ENCODE measurements at places on chromosomes 2 and 18.

GRCh38 chr2:10522726-10523405 lies 74.7 kb upstream of the ODC1 start:
- peak; percentile 41 for DNase-seq

GRCh38 chr2:112706170-112706664 lies 14.6 kb upstream of the NT5DC4 start:
- no peak for DNase-seq

DNA sequence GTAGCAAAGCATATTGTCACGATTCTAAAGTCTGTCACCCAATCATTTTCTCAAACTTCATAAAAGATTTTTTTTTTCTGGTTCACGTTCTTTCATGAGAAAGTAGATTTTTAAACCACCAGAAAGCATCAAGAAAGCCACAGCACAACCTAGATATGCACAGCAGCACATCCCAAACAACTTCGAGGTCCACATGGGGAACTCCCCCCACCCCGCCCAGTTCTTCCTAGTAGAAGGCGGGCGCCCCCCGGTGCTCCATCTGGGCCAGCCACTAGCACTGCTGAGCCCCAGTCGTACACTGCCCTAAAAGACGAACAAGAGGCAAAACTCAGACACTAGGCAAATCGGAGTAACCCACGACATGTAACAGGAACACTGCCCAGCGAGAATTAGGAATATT lies 15.5 kb downstream of the HDLBP start:
- no peak for DNase-seq

- DNase-seq: peak; percentile 75
These were observed 163.3 kb upstream of the SIX3 start for GRCh38 chr2:44778221-44778654.

DNA sequence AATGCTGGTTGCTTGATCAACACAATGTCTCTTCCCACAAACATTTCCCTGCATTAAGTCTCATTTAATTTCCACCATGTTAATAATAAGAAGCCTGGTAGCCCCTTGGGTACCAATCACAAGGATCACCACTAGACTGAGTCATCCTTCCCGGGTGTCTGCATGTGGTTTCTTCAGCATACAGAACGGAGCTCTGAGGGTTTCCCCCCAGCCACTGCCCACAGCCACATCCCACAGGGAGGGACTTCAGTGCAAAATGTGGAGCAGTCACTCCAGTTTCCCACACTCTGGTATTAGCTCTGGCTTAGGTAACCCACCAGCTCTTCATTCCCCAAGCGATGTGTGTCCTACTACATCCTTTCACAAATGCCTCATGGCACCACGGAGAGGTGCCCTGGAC lies 42.7 kb upstream of the POLE4 start:
- no peak for DNase-seq

DNA sequence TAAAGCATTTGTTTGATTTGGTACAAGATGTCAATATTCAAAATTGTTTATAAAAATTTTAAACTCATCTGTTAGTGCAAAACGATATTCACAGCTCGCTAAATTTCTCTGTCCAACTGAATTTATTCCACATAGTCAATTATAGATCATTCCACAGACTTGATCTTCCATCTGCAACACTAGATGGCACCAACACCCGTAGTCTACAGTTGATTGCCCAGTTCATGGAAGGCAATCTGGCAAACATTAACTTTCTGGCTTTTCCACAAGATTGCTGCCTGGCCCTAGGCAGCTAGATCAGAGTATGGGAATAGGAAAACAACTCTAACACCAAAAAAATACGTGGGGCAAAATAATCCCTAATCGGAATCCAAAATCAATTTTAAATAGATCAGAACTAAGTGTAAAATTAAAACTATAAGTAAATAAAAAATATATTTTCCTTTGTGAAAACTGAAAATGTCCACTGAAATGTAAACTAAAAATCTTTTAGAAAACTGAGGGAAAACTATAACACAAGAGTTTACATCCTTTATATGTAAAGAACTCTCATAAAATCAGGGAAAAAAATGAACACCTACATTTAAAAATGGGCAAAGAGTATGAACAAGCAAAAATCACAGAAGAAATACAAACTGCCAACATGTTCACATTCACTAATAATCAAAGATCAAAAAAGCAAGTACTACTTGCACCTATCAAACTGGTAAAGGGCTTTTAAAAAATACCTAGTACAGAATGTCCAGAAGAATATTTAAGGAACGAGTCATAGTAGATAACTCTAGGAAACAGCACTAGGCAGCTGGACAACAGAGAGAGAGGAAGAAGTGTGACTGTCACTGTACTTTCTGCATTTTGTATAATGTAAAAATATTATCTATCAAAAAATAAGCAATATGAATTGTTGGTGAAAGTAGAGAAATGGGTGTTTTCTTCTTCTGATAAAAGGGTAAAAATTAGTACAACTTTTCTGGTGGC lies 35.0 kb downstream of the RTN4 start:
- peak; percentile 58 for DNase-seq

- DNase-seq: no peak
These were observed 4.7 kb upstream of the CXCR4 start for GRCh38 chr2:136122661-136123060.

DNA sequence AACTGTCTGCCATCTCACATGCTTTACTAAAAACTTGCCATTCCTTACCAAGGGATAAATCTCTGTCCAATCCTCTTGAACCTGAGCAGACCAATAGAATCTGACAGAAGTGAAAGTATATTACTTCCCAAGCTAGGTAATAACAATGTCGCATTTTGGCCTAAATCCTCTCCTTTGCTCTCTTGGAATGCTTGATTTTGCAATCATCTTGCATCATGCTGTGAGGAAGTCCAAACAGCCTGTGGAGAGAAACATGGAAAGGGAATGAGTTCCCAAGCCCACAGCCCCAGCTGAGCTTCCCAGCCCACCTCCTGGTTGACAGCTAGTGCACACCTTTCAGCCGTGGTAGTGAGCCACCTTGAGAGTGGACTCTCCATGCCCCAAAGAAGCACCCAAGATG lies 540.6 kb downstream of the STK39 start:
- no peak for DNase-seq

DNA sequence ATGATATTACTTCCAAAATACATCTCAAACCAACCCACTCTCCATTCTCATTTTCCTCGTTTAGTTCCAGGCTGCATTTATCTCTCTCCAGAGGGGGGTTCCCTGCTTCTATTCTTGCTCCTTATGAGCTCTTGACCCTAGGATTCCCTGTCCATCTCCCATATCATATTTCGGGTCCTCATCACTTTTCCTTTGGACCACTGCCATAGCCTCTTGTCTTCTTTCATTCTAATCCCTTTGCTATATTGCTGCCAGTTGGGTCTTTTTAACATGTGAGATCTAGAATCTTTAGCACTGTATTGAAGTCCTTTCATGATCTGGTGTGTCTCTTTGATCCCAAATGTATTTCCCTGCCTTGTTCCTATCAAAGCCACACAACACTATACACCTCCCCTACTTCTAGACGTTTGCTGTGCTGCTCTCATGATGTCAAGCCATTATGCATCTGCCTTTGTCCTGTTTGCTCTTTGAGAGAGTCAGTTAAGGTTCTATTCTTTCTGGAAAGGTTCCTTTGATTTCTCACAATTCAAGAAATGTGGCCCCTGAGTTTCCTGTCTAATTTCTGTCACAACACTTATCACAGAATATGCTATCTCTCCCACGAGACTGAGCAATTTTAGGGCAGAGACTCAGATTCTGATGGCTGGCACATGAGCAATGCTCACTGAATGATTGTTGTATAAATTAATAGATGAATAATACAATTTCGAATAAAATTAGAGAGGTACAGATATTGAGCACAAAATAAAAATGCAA lies 43.2 kb upstream of the SESTD1 start:
- no peak for DNase-seq

GRCh38 chr2:172711110-172711509 lies 24.5 kb upstream of the RAPGEF4 start:
- DNase-seq: no peak

- DNase-seq: no peak
These were observed 72.0 kb downstream of the ZNF521 start for GRCh38 chr18:25279961-25280360.

- peak; percentile 71 for DNase-seq
These were observed 242.2 kb downstream of the ZNF516 start for GRCh38 chr18:76252880-76253279.

DNA sequence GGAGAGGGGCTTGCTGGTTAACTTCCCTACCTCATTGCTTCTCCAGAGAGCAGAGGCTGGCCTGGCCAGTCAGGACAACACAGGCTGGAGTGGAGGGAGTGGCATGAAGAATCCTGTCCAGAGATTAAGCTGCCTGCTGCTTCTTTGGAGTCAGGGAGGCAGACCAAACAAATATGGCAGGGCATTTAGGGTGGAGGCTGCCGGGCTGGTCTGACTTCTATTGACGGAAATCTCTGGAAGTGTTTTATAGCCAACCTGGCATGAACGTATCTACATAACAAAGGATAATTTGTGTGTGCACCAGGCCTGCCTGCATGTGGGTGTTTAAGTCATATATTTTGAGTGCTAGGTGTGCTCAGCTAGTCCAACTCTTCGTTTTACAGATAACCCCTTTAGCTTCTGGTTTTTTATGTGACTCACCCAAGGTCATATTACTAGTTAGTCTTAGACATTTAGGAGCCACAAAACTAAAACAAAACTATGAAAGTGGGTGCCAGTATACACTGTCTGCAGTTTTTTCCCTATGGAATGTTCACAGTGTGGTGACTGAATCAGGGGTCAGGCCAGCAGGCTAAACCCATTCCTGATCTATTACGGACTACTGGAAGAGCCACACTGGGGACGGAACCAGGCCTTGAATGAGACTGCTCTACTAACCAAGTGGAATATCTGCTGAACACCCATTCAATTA lies 5.5 kb downstream of the NPC1 start:
- no peak for DNase-seq

DNA sequence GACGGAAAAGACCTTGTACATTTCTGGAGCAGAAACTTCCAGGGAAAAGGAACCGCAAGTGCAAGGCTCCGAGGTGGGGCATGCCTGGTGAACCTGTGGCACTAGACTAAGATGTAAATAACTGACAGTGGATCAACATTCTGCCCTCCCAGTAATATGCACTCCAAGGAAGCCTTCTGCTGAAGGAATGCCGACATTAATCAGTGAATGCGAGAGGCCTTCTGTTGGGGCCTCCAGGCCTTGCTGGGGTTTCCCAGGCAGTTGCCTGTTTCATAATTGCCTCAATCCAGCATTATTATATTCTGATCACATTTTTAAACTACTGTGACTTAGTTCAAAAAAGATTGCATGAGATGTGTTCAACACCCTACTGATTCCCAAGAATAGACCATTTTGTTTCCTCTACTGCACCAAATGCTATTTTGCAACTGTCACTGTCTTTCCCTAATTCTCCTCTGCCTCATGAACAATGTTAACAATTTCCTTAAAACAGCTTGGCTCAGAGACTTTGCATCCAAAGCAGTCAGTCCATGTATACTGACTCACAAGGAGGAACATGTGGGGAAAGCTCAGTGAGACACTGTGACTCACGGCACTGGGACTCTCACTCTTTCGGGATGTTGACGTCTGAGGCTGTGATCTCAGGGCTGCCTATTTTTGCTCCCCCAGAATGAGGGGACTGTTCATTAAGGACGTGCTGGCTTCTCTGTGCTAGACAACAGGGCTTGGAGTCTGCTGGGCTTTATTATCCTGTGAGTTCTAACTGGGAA lies 10.5 kb upstream of the DSG2 start:
- DNase-seq: no peak

- DNase-seq: no peak
These were observed 125.2 kb upstream of the MAP2 start for GRCh38 chr2:209298601-209299000.

GRCh38 chr2:126907671-126908070 lies 9.0 kb downstream of the TEX51 start:
- peak; percentile 20 for DNase-seq

- no peak for DNase-seq
These were observed 14.6 kb downstream of the TMSB10 start for GRCh38 chr2:84919885-84920580.

DNA sequence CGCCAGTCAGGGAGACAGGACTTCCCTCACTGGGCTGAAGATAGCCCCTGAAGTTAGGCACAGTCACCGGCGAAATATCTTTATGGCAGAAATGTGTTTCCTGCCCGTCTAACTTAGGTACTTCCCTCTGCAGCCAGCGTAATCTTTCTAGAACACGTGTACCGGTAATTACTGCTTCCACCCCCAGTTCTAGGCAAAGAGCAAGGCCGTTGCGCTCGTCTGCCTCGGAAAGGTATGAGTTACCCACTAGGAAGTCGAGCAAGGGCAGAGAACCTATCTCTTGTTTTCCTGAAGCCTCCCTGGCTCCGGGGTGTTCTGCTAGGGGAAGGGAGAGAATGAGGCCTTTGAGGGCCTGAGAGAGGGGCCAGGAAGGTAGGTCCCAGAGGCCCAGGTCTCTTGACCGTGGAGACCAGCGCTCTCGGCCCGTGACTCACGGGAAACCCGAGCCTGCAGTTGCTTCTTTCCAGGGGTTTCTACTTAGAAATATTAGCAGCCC lies 70.0 kb downstream of the TWSG1 start:
- no peak for DNase-seq

- no peak for DNase-seq
These were observed 18.1 kb downstream of the BCL2 start for GRCh38 chr18:63301434-63301833.

GRCh38 chr18:75226956-75227316 lies 16.3 kb downstream of the TSHZ1 start:
- no peak for DNase-seq

GRCh38 chr2:105087273-105087672 lies 49.4 kb downstream of the MRPS9 start:
- no peak for DNase-seq

Measured in endodermal cell (in vitro differentiated cells).